Activated naive CD4-positive, alpha-beta T cell treated with anti-CD3 and anti-CD28 coated beads for 36 hours (primary cell): ENCODE measurements at places on chromosomes 3 and 15.

DNA sequence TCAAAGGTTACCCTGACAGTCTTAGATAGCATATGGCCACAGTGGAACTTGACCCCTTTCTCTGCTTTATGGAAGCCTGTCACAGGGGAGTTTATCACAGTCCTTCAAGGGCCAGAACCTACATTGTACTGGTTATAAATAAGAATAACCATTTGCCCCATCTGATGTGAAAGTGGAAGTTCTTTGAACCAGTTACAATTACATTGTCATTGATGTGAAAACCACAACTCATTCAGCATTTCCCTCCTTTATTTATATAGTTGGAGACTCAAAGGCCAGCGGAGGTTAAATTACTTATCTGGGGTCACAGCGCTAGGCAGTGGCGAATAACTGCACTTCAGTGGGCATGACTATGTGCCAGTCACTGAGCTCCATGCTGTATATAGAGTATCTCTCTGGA lies 60.5 kb upstream of the TBC1D5 start:
- DNase-seq = no peak

GRCh38 chr3:194607592-194608389 lies 25.4 kb downstream of the TMEM44 start:
- no peak for DNase-seq

- no peak for DNase-seq
These were observed 129.2 kb upstream of the DPH6 start for GRCh38 chr15:35674873-35675781.

- DNase-seq = no peak
These were observed 156.7 kb upstream of the SMAD3 start for GRCh38 chr15:66908744-66909095.

DNA sequence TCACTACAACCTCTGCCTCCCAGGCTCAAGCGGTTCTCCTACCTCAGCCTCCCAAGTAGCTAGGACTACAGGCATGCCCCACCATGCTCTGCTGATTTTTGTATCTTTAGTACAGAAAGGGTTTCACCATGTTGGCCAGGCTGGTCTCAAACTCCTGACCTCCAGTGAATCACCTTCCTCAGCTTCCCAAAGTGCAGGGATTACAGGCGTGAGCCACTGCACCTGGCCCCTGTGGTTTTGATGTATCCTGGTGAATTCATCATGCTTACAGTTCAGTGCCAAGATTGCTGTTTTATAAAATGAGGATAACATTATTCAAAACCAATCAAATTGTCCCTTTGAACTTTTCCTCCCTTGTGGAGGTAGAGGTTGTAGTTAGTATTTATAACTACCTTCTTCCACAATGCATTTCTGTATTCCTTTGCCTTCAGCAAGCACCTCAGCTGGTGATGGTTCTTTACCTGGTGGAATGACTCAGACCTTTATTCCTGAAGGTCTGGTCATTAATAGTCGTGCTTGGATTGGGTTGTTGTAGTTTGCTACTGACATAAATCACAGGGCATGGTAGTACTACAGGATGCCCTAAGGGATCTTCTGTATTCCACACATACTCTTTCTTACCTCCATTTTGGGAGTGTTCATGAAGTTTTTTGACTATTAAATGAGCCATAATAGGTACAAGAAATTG lies 76.9 kb downstream of the UBP1 start:
- DNase-seq = no peak
